T47D (cell line): ENCODE measurements at places on chromosomes 6 and 20.

- peak; percentile 69 for DNase-seq
These were observed 29.9 kb upstream of the SLC23A2 start for GRCh38 chr20:5031206-5031557.

DNA sequence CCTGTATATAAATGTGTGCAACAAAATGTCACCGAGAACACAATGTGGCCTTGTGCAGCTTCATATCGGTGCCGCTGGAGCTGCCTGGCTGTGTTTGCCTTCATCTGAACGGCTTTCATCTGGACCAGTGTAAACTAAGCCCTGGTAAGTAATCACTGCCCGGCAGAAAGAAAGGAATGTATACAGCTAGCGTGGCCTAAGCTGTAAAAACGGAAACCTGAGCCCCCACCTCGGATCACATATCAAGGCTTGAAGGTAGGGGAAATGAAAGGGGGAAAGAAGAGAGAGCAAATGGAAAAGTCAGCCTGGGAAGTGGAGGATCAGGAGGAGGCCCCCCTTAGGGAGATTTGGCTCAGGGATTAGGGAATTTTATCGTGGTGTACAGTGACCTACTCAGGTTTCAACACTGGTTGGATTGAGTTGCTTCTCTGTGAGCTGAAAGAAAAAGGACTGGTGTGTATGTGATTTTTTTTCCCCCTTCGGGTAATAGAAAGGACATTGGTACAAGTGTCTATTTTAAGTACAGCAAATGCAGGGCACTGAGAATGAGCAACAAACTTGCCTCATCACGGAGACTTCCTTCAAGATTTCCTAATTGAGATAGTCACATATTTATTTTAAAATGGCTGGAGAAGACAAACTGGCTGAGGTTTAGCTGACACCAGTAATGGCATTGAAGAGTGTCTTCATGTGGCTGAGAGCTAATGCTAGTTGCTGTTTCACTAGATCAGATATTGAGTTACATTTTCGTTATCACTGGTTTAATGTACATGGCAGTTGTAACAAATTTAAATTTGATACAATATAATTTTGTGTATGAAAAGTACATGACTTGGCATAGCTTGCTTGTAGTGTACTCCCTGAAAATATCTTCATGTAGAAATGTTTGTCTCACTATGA is 3.5 kb downstream of the SOBP start:
- no peak for DNase-seq

DNA sequence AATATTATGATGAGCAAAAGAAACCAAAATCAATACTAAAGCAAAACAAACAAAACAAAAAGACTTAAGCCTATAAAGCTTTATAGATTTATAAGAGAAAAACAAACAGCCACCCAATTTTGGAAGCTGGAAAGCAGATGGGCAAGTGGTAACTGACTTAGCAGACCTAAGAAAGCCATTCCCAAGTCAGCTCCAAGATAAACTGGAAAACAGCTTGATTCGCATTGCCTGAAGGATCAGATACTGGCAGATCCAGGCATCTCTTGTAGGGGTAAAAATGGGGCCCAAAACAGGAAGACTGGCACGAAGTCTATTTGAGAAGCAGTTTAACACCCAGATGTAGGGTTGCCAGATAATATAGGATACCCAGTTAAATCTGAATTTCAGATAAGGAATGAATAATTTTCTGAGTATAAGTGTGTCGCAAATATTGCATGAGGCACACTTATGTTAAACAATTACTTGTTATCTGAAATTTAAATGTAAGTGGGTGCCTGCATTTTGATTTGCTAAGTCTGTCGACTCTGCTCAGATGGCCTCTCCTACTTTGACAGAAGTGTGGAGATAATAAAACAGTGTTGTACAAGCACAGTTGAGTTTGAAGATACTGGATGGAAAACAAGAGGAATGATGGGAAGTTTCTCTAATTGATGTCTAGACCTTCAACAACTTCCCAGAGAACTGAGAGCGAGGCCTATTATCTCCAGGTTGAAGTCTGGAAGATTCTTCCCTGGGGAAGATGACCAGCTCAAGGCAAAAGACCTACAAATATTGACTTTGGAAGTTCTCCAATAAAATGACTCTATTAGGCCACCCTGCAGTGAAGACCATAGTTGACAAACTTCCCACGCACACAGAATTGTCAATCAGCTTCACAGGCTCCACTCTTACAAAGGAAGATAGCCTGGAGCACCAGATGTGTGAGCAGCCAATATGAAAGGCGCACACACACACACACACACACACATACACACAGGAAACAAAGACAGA is 113.4 kb downstream of the FAM50B start:
- DNase-seq = peak; percentile 15

- DNase-seq = no peak
These were observed 690.2 kb upstream of the NRSN1 start for GRCh38 chr6:23435798-23436197.

- DNase-seq = no peak
These were observed 33.3 kb upstream of the TXLNB start for GRCh38 chr6:139325125-139325524.

DNA sequence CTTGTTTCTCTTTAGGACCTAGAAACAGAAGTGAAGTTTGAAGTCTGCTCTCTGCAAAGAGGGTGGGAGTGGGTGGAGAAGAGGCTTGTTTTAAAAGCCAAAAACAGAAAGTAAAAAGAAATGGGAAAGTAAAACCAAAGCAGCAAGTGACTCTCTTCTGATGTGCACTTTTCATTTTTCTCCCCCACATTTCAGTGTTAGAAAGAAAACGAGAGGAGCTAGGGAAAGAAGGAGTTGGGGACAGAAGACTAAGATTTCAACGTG is 1.3 kb downstream of the C6orf141 start:
- DNase-seq = no peak

GRCh38 chr6:158801655-158802294 is 17.4 kb downstream of the EZR start:
- no peak for DNase-seq
